CD8-positive, alpha-beta memory T cell (primary cell): ENCODE measurements at places on chromosomes 7 and 10. TPM values are rescaled to one million over a fixed set of nuclear protein-coding genes. Genes with fewer than 3 reads are reported as not detected.

DNA sequence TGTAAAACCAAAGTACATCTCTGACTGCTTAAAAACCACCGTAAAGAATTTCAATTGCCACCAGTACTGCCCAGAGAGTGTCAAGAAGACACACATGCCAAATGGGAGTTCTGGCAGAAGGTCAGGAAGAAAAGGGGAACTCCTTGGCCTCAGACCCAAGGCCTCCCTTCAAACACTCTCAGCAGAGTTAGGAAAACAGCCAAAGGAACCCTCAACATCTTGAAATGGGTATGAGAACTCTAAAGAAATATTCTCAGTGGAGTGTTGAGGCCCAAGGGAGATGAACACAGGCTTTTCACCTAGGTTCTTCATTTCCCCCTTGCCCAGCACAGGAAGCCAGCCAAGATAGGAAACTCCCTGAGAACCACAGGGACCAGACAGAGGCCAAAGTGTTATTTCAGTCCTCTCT, 96.1 kb upstream of the ASAH2 start:
- no peak for DNase-seq

DNA sequence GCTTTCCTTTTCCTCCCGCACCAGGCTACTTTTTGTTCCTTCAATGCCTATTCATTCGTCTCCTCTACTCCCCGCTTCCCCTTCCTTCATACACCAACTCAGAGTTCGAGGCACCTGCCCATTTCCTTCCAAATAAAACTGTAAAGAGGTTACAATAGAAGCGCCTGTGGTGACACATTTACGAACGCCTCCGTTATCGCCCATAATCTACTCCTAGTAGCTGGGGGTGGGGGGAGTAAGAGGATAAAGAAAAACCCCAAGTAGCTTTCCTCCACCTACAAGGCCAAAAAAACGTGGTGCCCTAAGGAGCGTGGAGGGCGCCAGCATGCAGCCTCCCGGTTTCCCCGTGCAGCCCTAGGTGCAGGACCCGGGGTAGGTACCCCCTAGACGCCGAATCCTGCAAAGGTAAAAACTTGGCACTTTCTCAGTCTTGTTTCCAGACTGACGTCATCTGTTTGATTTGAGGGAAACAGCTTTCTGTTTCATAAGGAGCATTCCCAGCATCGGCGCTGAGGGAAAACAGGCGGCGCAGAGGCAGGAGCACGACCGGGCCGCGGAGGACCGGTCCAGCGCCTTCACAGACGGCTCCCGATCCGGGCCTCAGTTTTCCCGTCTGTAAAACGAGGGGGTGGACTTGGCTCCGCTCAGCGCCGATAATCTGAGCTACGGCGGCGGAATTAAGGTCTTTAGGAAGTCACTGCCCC, 922 bp downstream of the PPA1 start:
- peak; percentile 55 for DNase-seq

DNA sequence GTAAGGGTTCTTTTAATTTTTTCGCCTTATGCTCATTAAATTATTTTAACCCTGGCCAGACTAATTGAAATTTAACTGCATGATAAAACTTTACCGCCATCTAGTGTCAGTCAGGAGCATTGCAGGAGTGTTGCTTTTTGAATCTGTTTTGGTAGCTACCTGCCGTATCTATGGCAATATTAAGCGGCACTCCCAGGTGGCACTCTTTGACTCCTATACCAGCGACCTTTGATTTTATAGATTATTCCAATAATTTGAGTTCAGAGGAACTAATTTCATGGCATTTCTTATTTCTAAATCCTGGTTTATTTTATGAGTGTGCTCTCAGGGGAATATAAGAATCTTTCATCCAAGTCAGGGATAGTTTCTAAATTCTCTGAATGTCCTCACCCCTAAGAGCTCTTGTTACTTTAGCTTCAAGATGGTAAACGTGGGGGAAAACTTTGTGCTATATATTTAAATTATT, 198.9 kb downstream of the REEP3 start:
- DNase-seq, result peak; percentile 61

- DNase-seq, result no peak
These were observed 647.9 kb downstream of the CNTNAP2 start for GRCh38 chr7:146764458-146764857.

DNA sequence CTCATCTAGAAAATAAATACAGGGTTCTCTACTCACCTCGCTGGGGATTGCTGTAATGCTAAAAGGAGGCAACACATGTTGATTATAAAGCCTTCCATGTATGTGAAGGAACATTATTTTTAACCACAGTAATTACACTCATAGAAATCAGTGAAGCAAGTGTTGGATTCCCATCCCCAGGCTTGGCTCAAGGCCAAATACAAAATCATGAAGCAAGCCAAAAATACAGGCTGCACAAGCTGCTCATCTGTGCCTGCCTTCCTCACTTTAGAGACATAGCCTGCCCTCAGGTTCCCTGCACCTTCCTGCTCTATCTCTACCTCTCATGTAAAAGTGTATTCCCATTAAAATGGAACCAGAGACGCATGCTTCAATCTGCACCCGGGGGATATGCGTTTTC, 1077.1 kb upstream of the C7orf33 start:
- DNase-seq, result no peak

- DNase-seq, result no peak
These were observed 57.3 kb upstream of the OSBPL3 start for GRCh38 chr7:25037325-25037724.

DNA sequence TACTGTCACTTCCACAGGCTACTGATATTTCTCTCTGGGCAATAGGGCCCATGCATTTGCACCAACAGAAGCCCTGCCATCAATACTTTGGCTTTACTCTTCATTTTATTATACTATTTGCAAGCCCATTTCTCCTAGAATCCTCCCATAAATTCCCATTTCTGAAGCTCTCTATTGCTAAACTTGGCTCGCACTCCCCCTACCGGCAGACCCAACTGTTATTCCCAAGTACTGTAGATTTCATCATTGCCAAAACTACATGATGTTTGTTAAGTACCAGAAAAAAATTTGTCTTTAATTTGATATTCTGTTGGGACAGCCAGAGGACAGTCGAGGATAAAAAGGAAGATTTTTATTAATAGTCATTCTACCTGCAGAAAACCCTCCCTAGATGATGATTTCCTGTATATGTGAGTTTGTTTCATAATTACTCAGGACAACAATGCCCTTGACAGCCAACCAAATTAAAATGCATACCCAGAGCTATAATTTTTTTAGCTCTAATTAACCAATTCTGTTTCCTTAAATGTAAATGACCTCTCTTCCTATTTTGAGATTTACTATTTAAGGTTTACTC, 298.6 kb downstream of the REEP3 start:
- no peak for DNase-seq

- no peak for DNase-seq
These were observed 9.2 kb downstream of the DPCD start for GRCh38 chr10:101597091-101597900.

- no peak for DNase-seq
These were observed 58.0 kb downstream of the NUDCD3 start for GRCh38 chr7:44432381-44432977.

- DNase-seq, result no peak
These were observed 253.6 kb downstream of the CCSER2 start for GRCh38 chr10:84581976-84582375.

- no peak for DNase-seq
These were observed 49.7 kb upstream of the ANTXRL start for GRCh38 chr10:46236941-46237681.

DNA sequence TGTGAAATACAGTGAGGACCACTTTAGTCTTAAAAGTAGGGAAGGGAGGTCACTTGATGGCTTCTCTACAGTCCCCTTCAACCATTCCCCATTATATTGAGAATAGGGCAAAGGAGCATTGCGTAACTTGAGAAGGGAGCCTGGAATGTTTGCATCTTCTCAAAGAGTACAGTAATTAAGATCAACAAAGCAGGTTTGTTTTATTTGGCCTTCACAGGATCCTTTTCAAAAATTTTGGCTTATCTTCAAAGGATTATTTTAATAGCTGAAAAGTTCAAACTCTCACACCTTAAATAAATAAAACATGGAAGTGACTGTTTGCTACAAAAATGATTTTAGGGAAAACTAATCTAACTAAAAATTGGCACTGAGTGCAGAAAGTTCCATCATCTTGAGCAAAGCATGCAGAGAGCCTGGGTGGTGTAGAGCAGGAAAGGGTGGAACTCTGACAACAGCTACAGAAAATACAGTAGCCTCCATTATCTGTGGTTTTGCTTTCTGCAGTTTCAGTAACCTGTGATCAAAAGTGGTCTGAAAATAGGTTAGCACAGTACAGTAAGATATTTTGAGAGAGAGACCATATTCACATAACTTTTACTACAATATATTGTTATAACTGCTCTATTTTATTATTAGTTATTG, 214.0 kb downstream of the MDFIC start:
- DNase-seq, result no peak

- DNase-seq, result no peak
These were observed 442 bp downstream of the ANKRD2 start for GRCh38 chr10:97573021-97573420.

DNA sequence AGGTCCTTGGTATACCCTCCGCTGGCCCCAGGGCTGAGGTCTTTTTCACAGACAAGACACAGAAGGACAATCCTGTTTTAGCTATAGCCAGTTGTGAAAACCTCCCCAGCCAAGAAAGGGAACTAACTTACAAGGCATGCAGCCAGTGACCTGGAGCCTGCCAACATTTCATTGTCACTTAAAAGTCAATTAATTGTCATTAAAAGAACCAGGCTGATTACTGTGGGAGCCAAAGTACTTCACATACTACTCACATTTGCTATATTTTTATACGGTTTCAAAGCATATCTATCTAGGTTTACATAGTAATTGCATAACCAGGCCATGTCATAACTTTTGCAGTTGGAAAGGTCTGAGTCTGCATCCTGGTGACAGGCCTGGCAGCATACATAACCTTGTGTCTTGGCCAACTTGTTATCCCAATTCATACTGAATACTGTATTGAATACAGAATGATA, 31.1 kb downstream of the NRBF2 start:
- DNase-seq, result no peak

DNA sequence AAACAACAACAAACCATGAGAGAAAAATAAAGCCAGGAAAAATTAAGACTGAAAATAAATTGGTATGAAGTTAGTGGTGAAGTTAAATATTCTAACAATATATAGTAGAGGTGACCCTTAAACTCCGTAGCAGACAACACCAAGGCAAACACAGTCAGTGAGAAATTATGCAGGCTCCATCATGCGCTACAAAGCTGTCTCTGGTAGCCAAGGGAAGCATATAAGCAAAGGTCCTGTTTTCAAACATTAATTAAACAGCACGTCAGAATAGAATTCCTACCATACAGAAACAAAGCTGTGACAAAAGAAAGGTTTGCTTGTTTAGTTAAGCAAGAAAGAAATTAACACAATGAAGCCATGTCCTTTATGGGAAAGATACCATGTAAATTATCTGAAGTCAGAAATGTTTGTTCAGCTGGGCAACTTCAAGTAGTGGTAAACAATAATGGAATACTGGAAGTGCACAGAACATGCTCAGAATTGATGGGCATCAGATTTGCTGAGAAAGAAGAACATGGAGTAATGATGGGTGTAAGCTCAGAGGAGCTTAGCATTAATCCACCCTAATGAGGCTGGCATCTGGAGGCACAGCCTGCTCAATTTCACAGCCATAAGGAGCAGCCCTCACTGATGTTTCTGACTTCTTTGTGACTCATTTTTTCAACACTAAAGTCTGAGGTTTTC, 75.7 kb downstream of the IGF2BP3 start:
- no peak for DNase-seq

DNA sequence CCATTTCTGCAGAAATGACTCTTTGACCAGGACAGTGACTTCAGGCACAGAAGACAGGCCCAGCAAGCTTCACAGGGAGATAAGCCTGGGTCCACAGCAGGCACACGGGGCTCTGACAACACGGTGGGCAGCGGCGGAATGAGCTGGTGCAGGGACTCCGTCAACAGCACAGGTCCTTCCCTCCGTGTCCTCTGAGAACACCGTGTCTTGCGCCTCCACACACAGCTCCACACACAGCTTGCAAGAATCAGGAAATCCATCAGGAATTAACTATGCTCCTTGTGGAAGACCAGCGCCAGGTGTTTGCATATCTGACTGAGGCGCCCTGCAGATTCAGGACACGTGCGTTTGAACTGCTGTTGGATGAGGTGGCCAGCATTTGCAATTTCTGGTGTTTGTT, 39.6 kb downstream of the TCERG1L start:
- DNase-seq, result no peak

DNA sequence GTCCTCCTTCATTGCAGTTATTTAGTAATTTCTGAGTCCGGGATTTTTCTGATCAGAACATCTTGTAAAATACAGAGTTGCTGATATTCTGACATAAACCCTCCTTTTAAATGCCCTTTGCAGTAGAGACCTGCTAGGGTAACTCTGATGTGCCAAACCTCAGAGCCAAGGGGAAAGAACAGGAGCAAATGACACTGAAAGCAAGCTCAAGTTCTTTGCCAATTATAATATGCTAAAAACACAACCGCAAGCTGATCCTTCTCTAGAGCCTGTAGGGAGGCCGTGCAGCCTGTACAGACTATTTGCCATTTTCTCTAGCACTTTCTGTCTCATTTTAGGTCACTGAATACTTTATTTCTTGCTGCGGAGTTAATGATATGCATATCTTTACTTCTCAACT, 240.4 kb downstream of the CAMK1D start:
- no peak for DNase-seq

DNA sequence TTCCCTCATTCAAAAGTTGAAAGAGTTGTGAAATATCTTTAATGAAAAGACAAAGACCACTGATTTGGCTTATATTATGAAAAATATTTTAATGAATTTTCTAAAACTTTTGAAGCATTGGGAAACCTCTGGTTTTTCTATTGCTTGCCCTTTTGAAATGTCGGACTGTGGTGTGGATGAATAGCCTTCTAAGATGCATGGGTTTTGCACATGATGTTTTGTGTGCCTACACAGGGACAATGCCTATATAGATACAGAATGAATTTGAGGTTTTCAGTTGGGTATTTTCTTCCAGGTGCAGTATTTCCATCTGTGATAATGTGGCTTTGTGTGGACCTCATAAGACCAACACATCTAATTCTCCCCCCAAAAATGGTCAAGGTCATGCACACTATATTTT, 1437.9 kb downstream of the REEP3 start:
- no peak for DNase-seq

GRCh38 chr10:71735709-71736569, 16.4 kb upstream of the C10orf105 start:
- DNase-seq, result peak; percentile 82

- no peak for DNase-seq
These were observed 5.3 kb downstream of the GUSB start for GRCh38 chr7:65976659-65977196.

SFRP5 gene
- polyA plus RNA-seq, result 0.54 TPM

ZNF117 gene
- polyA plus RNA-seq, result 0.89 TPM

AMZ1 gene
- polyA plus RNA-seq, result 0.08 TPM

HOXA6 gene
- polyA plus RNA-seq, result not detected

SAP25 gene
- 0.56 TPM for polyA plus RNA-seq

SPDYE8 gene
- 0.16 TPM for polyA plus RNA-seq

ZNF680 gene
- polyA plus RNA-seq, result 9.4 TPM

C7orf33 gene
- not detected for polyA plus RNA-seq

CXCL12 gene
- not detected for polyA plus RNA-seq

REEP3 gene
- polyA plus RNA-seq, result 7.4 TPM

PNLIP gene
- not detected for polyA plus RNA-seq

SPOCK2 gene
- 202 TPM for polyA plus RNA-seq

ATE1 gene
- polyA plus RNA-seq, result 24.8 TPM
